Lung (tissue), 17 donors: ENCODE measurements at places on chromosomes 1 and 21. TPM values are rescaled to one million over a fixed set of nuclear protein-coding genes. Genes with fewer than 3 reads are reported as not detected.

GRCh38 chr1:32013386-32014198, at the start of gene KHDRBS1:
TSS of gene KHDRBS1 (plus strand) at chr1:32013868. CDS start at chr1:32013996, 128 bp downstream.
- DNase-seq: peak; percentile 100
- H3K27me3 ChIP-seq: no peaks in the 10 kb centered on the region
- H3K27ac ChIP-seq: peak within 1 kb of the TSS; percentile 100
- peaks cover 24% of the 10 kb centered on the region for H3K4me1 ChIP-seq
- H3K4me3 ChIP-seq: peak within 1 kb of the TSS; percentile 100

- no peak overlapping the region for H3K27ac ChIP-seq
- no peaks in the 10 kb centered on the region for H3K36me3 ChIP-seq
- DNase-seq: no peak
- H3K4me1 ChIP-seq: peaks cover 4% of the 10 kb centered on the region
Measured at GRCh38 chr1:225454733-225455132, 26.9 kb upstream of the LBR start.

GRCh38 chr21:15190837-15191236, 126.0 kb upstream of the NRIP1 start:
- H3K4me1 ChIP-seq: no peaks in the 10 kb centered on the region
- H3K27ac ChIP-seq: no peak overlapping the region
- no peaks in the 10 kb centered on the region for H3K27me3 ChIP-seq
- no peak for DNase-seq
- H3K4me3 ChIP-seq: no peak overlapping the region
- no peaks in the 10 kb centered on the region for H3K36me3 ChIP-seq

DNA sequence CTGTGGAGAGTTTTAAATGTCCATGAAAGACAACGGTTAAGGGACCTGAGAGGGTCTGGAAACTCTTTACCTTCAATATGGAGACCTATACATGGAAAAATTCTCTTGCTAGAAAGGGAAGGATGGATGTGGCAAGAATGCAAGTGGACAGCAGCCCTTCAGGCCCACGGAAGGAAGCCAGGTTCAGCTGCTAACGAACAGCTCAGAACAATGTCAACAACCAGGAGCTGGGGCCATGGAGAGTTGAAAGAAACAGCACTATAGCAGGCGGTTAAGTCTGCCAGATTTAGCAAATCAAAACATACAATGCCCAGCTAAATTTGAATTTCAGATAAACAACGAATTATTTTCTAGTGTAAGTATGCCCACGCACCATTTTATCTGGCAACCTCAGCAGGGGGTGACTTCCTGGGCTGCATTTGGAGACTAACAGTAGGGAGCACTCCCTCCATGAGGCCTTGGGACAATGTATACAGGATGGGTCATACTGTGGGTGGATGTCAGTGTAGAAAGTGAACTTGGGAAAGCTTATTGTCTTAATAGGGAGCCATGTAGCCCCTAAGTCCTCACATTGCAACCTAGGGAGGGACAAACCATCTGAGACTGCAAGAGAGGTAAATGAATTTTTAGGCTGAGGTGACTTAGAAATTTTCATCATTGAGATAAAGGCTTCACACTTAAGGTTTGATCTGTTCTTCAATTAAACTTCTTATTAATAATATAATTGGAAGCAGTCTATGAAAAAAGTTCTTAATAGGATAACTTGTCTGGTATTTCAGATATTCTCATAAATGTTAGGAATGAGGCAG, 7.8 kb upstream of the H3-3A start:
- peak overlapping the region; percentile 47 for H3K27ac ChIP-seq
- no peak overlapping the region for H3K4me3 ChIP-seq
- no peaks in the 10 kb centered on the region for H3K4me1 ChIP-seq
- no peaks in the 10 kb centered on the region for H3K27me3 ChIP-seq
- DNase-seq: no peak
- H3K36me3 ChIP-seq: peaks cover 9% of the 10 kb centered on the region

GRCh38 chr1:111611986-111612385, 7.6 kb upstream of the RAP1A start:
- H3K27me3 ChIP-seq: no peaks in the 10 kb centered on the region
- peak; percentile 57 for DNase-seq
- peaks cover 11% of the 10 kb centered on the region for H3K4me1 ChIP-seq
- no peak overlapping the region for H3K4me3 ChIP-seq
- H3K36me3 ChIP-seq: no peaks in the 10 kb centered on the region
- no peak overlapping the region for H3K27ac ChIP-seq

GRCh38 chr1:18953731-18954231, 2.7 kb downstream of the IFFO2 start:
- H3K36me3 ChIP-seq: peaks cover 2% of the 10 kb centered on the region
- no peak for DNase-seq
- H3K4me1 ChIP-seq: peaks cover 34% of the 10 kb centered on the region
- no peak overlapping the region for H3K27ac ChIP-seq
- H3K4me3 ChIP-seq: no peak overlapping the region

Gene SMCP
- not detected for total RNA-seq

Gene TINAGL1
- total RNA-seq: 90.9 TPM

Gene FMO3
- 9.0 TPM for total RNA-seq

Gene TNFRSF4
- 5.3 TPM for total RNA-seq
